ENCODE measurements at places on chromosomes 2 and 18. TPM values are rescaled to one million over a fixed set of nuclear protein-coding genes. Genes with fewer than 3 reads are reported as not detected.

DNA sequence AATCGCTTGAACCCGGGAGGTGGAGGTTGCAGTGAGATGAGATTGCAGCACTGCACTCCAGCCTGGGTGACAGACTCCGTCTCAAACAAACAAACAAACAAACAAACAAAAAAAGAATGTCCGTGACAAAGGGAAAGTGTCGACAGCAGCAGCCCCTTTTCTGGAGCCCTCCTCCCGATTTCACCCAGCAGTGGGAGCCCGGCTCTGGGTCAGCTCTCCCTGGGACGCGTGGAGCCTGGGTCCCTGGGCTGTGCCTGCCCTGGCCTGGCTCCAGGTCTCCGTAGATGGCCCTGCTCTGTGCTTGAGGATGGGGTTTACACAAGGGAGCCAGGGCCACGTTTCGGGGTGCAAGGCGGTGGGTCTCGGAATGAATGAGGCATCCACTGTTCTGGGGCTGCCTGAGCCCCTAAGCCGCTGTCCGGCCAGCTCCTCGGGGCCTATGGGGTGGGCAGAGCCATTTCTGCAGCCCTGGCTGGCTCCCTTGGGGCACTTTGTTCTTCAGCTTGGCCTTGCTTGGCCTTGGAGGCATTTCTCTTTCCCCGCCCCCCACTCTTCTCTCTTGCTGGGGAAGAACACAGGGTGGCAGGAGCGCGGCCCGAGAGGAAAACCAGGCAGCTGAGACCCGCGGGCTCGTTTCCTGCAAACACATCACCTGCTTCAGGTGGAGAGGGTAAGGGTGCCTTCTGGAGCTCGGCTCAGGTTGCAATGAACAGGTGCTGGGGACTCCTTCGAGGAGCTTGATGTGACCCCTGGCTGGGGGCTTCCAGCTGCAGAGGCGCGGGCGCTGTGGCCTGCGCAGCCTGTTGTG is 29.1 kb downstream of the RTP5 start:
- no peaks in the 10 kb centered on the region for H3K36me3 ChIP-seq
- no peak overlapping the region for H3K4me3 ChIP-seq
- no peaks in the 10 kb centered on the region for H3K4me1 ChIP-seq
- H3K27me3 ChIP-seq, result peaks cover 5% of the 10 kb centered on the region
- peak; percentile 71 for DNase-seq

DNA sequence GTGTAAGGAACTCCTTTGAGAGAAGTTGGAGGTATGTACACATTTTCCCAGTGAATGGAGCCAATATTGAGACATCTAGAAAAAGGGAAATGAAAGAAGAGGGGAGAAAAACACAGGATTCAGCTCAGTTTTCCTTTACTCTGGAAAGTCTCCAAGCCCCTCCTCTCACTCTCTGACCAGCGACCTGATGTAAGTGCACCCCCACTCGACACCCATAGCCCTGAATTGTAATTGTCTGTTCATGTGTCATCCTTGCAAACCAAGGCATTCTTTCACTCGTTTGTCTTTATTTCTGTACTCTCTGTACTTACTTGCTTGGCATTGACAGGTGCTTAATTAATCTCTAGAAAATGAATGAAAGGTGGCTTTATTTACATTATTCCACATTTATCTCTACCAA is 55.7 kb upstream of the CTAGE1 start:
- no peak for DNase-seq
- H3K4me1 ChIP-seq, result peaks cover 32% of the 10 kb centered on the region
- no peak overlapping the region for H3K27ac ChIP-seq
- no peak overlapping the region for H3K4me3 ChIP-seq
- no peaks in the 10 kb centered on the region for H3K36me3 ChIP-seq

DNA sequence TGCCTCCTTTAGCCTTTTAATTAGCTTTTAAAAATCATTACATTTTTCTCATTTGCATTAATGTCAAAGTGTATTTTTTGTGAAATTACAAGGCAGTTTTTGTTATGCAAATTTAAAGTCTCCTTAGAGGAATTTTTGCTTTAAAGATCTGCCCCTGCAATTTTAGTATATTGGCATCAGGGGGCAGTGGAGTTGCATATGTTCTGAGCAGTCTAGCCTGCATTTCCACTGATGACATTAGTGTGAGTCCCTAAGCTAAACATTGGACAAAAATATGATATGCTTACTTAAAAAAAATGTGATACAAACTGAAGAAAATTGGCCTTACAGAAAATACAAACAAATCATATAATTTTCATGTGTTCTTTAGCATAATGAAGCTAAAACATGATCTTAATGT is 426.5 kb downstream of the SLC4A3 start:
- H3K27ac ChIP-seq, result no peak overlapping the region
- H3K36me3 ChIP-seq, result no peaks in the 10 kb centered on the region
- no peak overlapping the region for H3K4me3 ChIP-seq

DNA sequence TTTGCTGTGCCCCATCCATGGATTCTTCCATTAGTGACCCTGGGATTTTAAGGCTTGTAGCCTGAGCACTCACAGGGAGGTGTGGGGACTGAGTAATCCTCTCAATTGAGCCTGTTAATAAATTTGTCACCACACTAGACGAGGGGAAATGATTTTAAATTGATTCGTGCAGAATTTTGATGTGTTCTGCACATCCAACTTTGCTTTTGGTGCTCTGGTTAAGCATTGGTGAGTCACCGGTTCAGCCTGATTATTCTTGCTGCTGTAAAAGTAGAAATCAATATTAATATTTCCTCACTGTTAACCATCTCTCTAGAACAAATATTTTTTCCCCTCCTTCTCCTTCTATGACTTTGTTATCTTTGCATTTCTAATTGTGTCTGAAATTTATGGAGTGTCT is 482.0 kb downstream of the TSN start:
- no peak overlapping the region for H3K4me3 ChIP-seq
- DNase-seq, result no peak
- peaks cover 3% of the 10 kb centered on the region for H3K4me1 ChIP-seq
- H3K27me3 ChIP-seq, result no peaks in the 10 kb centered on the region
- no peaks in the 10 kb centered on the region for H3K36me3 ChIP-seq
- no peak overlapping the region for H3K27ac ChIP-seq

DNA sequence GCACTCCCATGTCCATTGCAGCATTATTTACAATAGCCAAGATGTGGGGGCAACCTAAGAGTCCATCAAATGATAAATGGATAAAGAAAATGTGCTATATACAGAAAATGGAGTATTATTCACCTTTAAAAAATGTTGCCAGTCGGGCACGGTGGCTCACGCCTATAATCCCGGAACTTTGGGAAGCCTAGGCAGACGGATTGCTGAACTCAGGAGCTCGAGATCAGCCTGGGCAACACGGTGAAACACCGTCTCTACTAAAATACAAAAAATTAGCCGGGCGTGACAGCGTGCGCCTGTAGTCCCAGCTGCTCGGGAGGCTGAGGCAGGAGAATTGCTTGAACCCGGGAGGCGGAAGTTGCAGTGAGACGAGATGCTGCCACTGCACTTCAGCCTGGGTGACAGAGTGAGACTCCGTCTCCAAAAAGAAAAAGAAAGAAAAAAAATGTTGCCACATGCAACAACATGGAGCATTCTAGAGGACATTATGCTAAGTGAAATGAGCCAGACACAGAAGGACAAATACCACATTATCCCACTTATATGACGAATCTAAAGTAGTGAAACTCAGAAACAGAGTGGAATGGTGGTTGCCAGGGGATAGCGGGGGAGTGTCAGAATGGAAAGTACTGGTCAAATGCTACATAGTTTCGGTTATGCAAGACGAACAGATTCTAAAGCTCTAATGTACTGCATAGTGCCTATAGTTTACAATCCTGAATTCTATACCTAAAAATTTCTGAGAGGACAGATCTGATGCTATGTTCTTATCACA is 1385.6 kb upstream of the TMEFF2 start:
- H3K27me3 ChIP-seq, result no peaks in the 10 kb centered on the region
- no peaks in the 10 kb centered on the region for H3K4me1 ChIP-seq
- H3K36me3 ChIP-seq, result no peaks in the 10 kb centered on the region
- no peak for DNase-seq

DNA sequence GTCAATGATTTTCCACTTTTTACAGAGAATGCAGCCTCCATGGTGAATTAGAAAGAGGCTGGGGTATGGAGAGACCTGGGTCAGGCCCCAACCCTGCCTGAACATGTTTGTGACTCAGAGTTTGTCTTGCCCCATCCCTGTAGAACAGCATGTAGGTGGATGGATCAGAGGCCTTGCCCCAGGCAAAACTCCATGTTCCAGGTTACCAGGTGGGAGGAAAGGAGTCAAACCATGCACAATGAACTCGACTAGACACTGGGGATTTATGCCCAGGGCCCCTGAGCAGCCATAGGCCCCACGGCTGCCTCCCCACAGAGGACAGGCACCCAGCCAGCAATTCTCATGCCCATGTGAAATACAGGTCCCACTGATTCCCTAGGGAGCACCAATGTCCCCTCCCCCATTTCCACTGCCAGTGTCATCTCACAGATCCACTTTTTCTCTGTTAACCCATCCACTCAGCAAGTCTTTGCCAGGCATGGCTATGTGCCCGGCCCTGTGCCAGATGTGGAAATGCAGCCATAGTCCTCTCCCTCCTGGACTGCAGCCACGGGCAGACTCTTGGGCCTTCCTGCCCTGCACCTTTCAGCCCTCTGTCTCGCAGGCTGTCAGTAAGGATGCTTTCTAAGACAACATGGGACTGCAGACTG is 737.8 kb upstream of the HS6ST1 start:
- no peaks in the 10 kb centered on the region for H3K36me3 ChIP-seq
- no peak overlapping the region for H3K27ac ChIP-seq
- no peak overlapping the region for H3K4me3 ChIP-seq
- peak; percentile 49 for DNase-seq
- no peaks in the 10 kb centered on the region for H3K4me1 ChIP-seq
- no peaks in the 10 kb centered on the region for H3K27me3 ChIP-seq

- H3K36me3 ChIP-seq, result no peaks in the 10 kb centered on the region
- no peak overlapping the region for H3K4me3 ChIP-seq
- H3K27ac ChIP-seq, result no peak overlapping the region
- peaks cover 11% of the 10 kb centered on the region for H3K4me1 ChIP-seq
- no peak for DNase-seq
Observed at GRCh38 chr2:19671916-19672315, 229.9 kb downstream of the TTC32 start.

- no peak overlapping the region for H3K4me3 ChIP-seq
- peaks cover 61% of the 10 kb centered on the region for H3K27me3 ChIP-seq
- H3K36me3 ChIP-seq, result no peaks in the 10 kb centered on the region
- no peaks in the 10 kb centered on the region for H3K4me1 ChIP-seq
- no peak overlapping the region for H3K27ac ChIP-seq
Observed at GRCh38 chr2:232417489-232417888, 10.8 kb downstream of the ALPG start.

GRCh38 chr2:171602352-171602751 is 80.1 kb downstream of the CYBRD1 start:
- H3K27me3 ChIP-seq, result peaks cover 9% of the 10 kb centered on the region
- DNase-seq, result no peak
- H3K4me3 ChIP-seq, result no peak overlapping the region
- peaks cover 3% of the 10 kb centered on the region for H3K4me1 ChIP-seq
- H3K36me3 ChIP-seq, result no peaks in the 10 kb centered on the region

DNA sequence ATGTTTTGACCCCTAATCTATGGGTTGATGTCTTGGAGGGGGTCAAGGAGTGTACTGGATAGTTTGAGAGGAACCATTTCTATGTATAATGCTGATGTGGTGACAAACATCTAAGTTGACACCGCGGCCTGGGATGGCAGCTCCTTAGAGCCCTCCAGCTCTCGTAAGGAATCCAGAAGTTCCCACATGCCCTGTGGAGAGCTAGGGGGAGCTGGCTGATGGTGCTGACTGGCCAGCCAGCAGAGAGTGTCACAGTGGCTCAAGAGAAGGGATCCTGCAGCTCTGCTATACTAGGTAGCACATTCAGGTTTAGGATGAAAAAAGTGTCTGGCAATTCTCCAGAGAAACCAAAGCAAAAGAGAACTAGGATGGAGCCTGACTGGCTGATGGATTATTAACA is 842.2 kb upstream of the VRK2 start:
- no peaks in the 10 kb centered on the region for H3K36me3 ChIP-seq
- H3K4me3 ChIP-seq, result no peak overlapping the region
- no peaks in the 10 kb centered on the region for H3K4me1 ChIP-seq

DNA sequence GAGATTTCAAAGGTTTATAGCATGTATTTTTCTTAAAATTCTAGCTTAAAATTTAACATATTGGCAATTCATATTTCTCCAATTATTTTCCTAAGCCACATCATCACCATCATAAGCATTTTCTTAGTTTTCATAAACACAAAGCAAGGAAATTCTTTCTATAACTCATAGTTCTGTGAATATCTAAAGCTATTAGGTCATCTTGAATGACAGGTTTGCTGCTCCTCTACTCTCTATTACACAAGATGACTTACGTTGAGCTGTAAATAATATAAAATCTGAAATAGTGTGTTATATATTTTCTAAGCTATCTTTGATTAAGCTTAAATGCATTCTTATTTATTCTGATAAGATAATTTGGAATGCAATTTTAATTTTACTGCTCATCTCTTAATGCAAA is 984.6 kb upstream of the CNTNAP5 start:
- no peak overlapping the region for H3K27ac ChIP-seq
- no peak for DNase-seq
- no peak overlapping the region for H3K4me3 ChIP-seq
- H3K27me3 ChIP-seq, result no peaks in the 10 kb centered on the region
- H3K4me1 ChIP-seq, result no peaks in the 10 kb centered on the region

DNA sequence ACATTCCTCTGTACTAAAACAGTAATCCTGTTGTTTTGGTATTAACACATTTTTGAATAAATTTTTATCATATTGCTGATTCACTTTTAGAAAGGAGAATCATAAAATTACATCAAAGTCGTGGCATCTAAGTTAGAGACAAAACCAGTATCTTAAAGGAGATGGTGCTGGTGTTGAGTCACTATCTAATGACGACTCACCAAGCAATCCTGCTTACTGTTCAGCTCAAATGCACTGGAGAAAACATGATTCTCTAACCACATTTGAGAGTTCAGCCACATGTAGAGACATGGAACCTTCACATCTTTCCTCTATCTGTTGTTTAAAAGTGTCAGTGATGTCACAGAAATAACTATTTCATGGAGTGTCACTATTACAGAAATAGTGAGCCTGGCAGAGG is 473.8 kb downstream of the TGIF1 start:
- DNase-seq, result no peak
- peak overlapping the region; percentile 68 for H3K27ac ChIP-seq
- peaks cover 4% of the 10 kb centered on the region for H3K4me1 ChIP-seq
- no peaks in the 10 kb centered on the region for H3K36me3 ChIP-seq

DNA sequence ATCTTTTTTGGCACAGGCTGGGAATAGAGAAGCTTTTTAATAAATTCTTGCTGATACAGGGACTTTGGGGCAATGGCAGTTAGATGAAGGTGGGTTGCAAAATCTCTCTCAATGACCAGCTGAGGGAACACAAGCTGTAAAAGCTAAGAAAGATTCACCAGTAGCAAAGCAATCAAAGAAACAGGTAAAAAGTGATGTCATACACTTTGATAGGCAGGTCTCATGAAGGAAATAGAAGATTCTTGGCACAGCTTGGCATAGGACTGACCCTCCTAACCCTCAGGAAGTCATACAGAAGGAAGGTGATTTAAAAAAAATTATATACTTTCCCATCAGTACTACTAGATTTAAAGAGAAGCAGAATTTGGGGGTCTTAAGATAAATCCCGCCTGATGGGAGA is 263.6 kb downstream of the LPIN1 start:
- no peak overlapping the region for H3K27ac ChIP-seq
- H3K27me3 ChIP-seq, result no peaks in the 10 kb centered on the region
- no peak overlapping the region for H3K4me3 ChIP-seq

- H3K4me3 ChIP-seq, result peak overlapping the region; percentile 41
- H3K27me3 ChIP-seq, result no peaks in the 10 kb centered on the region
- H3K36me3 ChIP-seq, result no peaks in the 10 kb centered on the region
Observed at GRCh38 chr2:145751629-145752028, 1231.7 kb upstream of the ZEB2 start.

C2orf72 gene
- not detected for total RNA-seq

PER2 gene
- 9.4 TPM for total RNA-seq

UGT1A4 gene
- not detected for total RNA-seq

UGT1A8 gene
- total RNA-seq, result not detected

ACOXL gene
- total RNA-seq, result not detected

PLA2R1 gene
- total RNA-seq, result 19.9 TPM

TCF23 gene
- total RNA-seq, result not detected

Data from osteoblast (primary cell).